CD8-positive, alpha-beta memory T cell (primary cell): ENCODE measurements at places on chromosomes 2 and 18.
A peak's percentile ranks its signal among the peaks of the same experiment; 100 is the strongest.

DNA sequence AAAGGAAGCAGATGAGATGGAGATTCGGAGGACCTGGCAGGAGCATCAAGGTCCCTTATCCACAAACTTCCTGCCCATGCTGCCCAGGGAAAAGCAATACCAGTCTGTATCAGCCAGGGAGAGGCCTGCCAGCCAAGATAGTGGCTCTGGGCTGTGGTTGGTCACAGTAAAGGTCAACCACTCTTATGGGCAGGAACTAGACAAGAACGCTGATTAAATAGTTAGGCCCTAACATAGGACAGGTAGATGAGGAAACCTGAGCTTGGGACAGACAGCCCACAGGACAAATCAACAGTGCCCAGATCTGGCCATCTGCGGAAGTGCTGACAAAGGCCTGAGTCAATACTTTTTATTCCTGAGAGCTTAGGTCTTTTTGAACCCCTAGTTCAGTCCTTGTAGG lies 10.7 kb downstream of the PSTPIP2 start:
- H3K27ac ChIP-seq = no peak overlapping the region
- H3K4me1 ChIP-seq = peaks cover 2% of the 10 kb centered on the region
- H3K27me3 ChIP-seq = no peaks in the 10 kb centered on the region
- no peak for DNase-seq

DNA sequence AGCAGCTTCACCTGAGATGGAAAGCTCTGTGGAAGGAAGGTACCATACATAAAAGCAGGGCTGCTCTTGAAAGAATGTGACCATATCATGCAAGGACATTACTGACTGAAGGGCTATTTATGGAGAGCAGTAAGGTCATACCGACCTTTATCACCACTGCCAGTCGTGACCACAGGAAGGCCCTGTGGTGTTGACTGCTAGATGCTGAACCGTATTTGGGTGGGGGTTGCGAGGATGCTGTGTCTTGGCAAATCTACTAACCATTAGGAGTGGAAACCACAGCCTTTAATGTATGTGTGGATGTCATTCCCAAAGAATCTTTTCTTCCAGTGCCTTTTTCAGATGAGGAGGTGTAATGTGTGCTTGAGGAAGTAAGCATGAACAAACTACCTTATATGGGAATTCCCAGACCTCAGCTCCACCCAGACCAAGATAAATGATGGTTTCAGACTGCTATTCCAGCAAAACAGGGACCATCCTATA lies 60.8 kb downstream of the LIMS1 start:
- peak overlapping the region; percentile 62 for H3K27ac ChIP-seq
- no peaks in the 10 kb centered on the region for H3K27me3 ChIP-seq
- H3K36me3 ChIP-seq = no peaks in the 10 kb centered on the region
- no peak for DNase-seq

GRCh38 chr2:36634981-36635597 lies 37.1 kb upstream of the FEZ2 start:
- no peak overlapping the region for H3K4me3 ChIP-seq
- no peak overlapping the region for H3K27ac ChIP-seq
- DNase-seq = no peak

- no peak overlapping the region for H3K4me3 ChIP-seq
- no peaks in the 10 kb centered on the region for H3K36me3 ChIP-seq
- H3K27me3 ChIP-seq = no peaks in the 10 kb centered on the region
- no peak for DNase-seq
- H3K27ac ChIP-seq = no peak overlapping the region
These were observed 55.6 kb downstream of the CHRNA1 start for GRCh38 chr2:174708713-174709112.

DNA sequence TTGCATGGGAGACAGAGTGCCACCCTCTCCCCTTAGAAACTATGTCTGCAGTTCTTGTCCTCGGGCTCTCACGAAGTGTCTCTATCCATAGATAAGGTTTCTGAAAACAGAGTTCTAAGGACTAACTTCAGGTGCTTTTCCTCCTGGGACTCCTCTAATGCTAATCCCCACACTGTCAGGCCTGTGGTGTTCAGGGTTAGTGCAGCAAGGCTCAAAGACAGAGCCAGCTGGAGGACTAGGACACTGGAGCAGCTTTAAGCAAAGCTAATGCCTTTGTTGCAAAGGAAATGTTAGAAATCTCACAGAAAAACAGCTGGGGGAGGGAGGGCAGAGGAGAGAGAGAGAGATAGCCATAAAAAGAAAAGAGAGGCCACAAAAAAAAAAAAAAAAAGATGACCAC lies 824.0 kb upstream of the FSHR start:
- H3K27me3 ChIP-seq = no peaks in the 10 kb centered on the region
- H3K4me1 ChIP-seq = no peaks in the 10 kb centered on the region
- no peak for DNase-seq
- H3K27ac ChIP-seq = no peak overlapping the region
- no peaks in the 10 kb centered on the region for H3K36me3 ChIP-seq
- no peak overlapping the region for H3K4me3 ChIP-seq
